ENCODE measurements at places on chromosomes 5 and 9.
A peak's percentile ranks its signal among the peaks of the same experiment; 100 is the strongest.

- DNase-seq = no peak
Observed at GRCh38 chr5:54301220-54301619, 9.2 kb downstream of the ARL15 start.

GRCh38 chr5:103744159-103744558 lies 181.6 kb upstream of the NUDT12 start:
- no peak for DNase-seq

DNA sequence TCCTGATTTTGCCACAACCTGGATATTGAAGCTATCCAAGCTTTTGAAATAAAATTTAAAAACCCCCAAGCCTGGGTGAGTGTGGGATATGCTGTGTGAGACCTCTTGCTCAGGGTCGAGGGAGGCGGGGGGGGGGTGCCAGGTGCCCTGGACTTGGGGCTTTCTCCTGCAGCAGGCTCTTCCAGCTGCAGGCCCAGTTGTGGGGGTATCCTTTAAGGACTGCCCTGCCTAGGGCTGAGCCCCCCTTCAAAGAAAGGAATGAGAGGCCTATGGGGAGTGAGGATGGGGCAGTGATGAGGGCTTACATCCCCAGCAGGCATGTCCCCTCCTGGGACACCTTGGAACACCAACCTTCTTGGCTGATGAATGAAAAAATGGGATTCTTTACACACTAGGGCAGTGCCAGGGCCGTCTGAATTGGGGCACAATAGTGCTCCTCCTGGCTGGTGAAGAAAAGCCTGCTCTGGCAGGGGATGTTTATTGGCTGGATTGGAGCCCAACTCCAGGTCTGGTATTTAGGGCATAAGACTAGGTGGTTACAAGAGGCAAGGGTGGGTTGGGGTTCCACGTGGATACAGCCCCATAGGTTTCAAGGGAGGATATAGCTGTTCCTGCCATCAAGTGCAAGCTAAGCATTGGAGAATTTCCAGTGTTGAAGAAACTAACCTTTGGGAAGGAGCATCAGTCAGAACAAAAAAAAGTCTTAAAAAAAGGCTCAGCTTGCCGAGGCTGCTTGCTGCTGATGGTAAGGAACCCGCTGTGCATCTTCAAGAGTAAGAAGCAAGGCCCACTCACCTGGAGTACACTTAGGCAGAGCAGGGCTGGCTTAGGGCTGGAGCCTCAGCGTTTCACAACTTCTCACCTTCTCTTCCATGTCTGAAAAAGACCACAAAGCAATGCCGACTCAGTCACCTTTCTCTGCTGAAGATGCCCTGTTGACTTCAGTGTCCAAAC lies 7.0 kb downstream of the HNRNPAB start:
- no peak for DNase-seq

GRCh38 chr5:127410959-127411358 lies 106.5 kb upstream of the PRRC1 start:
- DNase-seq = no peak

- DNase-seq = no peak
Observed at GRCh38 chr5:107310181-107310580, 360.6 kb downstream of the EFNA5 start.

DNA sequence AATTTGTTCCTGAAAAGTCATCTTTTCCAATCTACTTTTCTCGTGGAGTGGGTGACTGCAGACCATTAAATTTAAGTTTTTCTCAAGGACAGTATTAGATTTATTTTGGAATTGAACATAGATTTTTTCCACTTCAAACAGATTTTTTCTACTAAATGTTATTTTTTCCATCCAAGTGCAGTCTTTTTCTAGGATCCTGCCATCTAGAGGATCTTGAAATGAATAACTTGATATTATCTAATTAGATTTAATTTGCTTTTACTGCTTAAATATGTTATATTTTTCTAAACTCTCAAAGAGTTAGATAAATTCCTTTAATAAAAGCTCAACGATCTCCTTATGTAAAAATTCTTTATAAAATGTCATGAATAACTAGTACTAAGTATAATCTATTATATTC lies 136.9 kb upstream of the PRR16 start:
- no peak for DNase-seq

- peak; percentile 26 for DNase-seq
Observed at GRCh38 chr9:113223963-113224362, 2.6 kb downstream of the SLC31A1 start.

DNA sequence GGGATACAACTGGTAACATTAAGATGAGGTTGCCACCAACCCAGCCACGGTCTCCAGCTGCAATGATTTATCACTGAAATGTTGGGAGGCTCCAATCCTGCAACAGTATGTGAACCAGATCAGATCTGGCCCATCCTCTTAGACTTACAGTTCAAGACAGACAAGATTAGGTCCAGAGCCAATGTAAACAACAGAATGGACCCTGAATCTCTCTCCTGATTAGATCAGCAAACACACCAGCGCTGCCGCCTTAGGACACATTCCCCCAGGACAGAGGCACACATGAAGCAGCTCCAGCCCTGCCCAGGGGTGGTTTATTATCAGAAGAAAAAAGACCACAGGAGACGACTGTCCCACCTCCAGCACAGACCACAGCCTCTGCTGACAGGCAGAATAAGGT lies 82.1 kb downstream of the SLIT3 start:
- no peak for DNase-seq

DNA sequence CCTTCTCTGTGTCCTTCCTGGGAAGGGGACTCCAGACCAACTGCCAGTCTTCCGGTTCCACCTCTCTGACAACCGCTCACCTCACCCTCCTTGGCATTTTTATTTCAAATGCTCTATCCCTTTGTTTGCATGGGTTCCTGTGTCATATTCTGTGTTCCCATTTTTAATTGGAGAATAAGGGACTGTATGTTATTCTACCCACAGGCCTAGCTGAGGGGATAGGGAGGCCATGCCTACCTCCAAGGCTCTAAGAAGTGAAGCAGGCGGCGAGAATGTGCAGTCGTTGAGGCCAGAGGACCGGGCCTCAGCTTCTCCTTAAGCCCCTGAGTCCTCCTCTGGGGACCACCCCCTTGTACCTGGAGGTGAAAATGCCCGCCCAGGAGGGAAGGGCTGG lies 936 bp upstream of the WDR5 start:
- no peak for DNase-seq

DNA sequence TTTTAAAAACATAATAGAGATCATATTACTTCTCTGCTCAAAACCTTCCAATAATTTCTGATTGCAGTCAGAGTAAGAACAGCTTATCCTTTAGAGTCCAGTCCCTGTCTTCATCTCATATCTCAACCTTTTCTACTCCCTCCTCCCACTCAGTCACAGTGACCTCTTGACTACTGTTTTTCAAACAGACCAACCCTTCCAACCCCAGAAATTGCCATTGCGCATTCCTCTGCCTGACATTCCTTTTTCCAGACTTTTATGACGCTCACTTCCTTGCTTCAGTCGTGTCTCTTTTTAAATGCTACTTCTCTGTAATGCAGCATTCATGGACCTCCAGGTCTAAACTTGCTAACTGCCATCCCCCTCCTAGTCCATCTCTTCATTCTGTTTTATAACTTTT lies 800.5 kb downstream of the BRINP1 start:
- no peak for DNase-seq

DNA sequence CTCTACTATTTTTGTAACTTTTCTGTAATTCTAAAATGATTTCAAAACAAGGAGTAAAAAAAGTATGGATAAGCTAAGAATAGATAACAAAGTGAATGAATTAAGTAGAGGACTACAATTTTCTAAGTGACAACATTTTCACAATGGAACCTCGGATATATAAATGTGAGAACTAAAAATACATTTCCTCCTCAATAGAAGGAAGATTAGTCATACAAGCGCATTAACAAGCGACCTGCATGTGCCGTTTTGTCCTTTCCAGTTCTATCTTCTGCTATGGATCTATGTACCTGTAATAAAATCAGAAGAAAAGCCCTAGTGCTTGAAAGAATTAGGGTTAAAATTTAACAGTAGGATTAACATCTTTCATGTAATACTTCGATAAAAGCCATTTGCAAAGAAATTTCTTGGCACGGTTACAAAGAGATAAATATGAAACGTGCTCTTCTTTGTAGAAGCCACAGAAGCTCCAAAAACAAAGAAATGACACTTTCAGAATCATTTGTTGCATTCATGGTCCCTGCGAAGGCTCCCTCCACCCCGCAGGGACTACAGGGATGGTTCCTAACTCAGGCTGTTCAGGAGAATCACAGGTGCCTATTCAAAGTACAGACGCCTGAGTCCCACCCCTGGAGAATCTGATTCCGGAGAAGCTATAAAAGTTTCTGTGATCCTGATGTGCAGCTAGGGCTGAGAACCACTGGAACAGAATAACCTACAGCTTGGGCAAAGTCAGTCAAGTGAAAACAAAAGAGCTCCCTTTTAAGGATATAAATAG lies 216.6 kb upstream of the EFNA5 start:
- DNase-seq = no peak

DNA sequence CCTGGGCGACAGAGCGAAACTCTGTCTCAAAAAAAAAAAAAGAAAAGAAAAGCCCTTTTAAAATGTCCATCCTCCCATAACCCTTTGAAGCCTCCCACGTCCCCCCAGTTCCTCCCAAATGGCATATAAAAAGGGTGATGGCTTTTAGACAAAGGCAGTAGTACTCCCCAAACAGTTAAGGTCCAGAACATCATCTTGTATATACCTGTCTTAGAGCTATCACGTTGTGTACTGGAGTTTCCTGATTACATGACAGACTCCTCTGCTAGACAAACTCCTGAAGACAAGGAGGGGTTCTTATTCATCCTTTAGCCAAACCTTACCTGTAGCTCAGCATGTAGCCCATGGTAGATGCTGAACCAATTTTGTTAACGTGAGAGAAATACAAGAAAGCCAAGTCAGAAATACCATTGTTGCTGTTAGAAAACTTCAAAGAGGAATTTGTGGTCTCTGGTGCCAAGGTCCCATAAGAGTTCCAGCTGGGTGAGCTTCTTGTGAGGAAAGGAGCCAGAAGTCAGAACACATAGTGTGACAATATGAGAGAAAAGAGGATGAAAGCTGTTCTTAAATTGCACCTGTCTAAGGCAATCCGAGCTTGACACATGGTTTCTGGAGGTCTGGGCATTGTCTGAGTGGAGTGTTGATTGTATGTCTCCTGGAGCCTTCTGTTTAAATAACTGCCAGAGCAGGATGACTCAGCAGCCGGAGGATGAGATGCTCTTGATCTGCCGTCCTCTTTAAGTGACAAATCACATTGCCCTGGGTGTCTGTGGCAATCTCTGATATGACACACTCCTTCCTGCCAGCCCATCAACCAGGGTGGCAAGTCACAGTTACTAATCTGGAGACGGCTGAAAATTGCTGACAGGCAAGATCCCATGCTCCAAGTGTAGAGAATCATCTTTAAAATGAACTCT lies 69.1 kb downstream of the ARRDC3 start:
- peak; percentile 84 for DNase-seq

GRCh38 chr5:40646266-40646665 lies 33.4 kb upstream of the PTGER4 start:
- no peak for DNase-seq

GRCh38 chr9:71663931-71664459 lies 104.3 kb downstream of the CEMIP2 start:
- DNase-seq = no peak

DNA sequence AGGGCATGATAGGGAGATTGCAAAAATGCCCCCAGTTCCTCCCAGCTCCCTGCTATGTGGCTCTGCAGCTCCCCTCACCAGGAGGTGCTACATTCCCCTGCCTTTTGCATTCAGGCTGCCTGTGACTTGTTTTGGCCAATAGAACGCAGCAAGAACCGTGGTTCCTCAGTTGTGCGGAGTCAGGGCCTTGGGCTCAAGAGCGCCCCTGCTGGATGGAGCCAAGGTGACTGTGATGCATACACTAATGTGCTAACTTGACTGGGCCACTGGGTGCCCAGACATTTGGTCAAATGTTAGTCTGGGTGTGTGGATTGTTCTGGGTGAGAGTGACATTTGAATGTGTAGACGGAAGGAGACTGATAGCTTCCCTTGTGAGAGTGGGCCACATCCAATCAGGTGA lies 123.3 kb upstream of the MVB12B start:
- no peak for DNase-seq

DNA sequence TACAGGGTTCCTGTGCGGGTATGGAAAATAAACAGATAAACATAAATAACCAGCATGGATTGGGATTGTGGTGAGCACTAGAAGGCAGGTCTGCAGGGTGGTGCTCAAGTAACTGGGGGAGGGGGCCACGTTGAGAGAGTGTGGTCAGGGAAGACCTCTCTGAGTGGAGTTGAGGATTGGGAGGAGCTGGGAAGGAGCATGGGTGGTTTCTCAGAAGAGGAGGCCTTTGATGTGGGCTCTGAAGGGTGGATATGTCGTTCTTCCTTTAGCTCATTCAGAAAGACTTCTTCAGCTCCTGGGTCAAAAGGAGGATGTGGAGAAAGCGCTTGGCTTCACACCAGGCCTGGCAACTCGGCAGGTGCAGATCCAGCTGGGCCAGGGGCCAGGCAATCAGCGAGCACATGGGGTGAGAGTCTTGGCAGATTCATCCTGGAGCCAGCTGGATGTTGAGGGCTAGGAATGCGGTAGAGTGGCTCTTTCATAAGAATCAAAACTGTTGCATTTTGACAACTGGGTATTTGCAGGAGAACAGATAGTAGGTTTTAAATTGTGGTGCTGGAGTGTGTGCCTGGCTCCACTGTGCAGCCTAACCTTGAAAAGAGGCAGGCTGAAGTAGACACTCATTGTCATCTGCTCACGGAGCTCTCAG lies 71.7 kb downstream of the PCSK5 start:
- no peak for DNase-seq

Data from hepatic stellate cell (primary cell).